ENCODE measurements at places on chromosomes 1 and 21.

DNA sequence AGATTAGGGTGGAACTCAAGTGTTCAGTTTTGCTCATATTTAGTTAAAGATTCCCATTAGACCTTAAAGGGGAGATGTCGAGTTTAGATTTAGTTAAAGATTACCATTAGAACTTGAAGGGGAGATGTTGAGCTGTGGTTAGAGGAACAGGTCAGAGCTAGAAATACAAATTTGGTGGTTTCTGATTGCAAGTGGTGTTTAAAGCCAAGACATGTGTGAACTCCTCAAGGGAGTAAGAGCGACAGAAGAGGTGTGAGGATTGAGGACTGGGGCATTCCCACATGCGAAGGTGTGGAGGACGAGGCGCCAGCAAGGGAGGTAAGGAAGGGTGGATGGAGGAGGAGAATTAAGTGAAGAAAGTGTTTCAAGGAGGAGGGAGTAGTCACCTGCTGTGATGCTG, 168.6 kb downstream of the IER5 start:
- DNase-seq: no peak

DNA sequence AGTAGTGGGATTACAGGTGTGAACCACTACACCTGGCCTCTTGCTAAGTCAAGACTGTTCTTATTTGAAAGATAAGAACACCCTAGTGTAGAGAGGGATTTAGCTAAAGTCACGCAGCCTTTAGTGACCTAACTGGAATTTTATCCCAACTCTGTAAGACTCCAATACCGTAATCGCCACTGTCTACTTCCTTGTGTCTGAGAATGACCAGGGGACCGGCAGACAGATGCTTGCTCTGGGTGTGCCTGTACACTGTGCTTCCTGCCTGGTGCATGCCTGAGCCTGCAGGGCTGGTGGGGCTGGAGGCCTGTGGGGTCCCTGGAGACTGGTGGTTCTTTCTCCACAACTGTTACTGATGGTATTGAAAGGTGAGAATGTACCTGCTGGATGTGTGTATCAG, 15.3 kb downstream of the MFSD2A start:
- no peak for DNase-seq

DNA sequence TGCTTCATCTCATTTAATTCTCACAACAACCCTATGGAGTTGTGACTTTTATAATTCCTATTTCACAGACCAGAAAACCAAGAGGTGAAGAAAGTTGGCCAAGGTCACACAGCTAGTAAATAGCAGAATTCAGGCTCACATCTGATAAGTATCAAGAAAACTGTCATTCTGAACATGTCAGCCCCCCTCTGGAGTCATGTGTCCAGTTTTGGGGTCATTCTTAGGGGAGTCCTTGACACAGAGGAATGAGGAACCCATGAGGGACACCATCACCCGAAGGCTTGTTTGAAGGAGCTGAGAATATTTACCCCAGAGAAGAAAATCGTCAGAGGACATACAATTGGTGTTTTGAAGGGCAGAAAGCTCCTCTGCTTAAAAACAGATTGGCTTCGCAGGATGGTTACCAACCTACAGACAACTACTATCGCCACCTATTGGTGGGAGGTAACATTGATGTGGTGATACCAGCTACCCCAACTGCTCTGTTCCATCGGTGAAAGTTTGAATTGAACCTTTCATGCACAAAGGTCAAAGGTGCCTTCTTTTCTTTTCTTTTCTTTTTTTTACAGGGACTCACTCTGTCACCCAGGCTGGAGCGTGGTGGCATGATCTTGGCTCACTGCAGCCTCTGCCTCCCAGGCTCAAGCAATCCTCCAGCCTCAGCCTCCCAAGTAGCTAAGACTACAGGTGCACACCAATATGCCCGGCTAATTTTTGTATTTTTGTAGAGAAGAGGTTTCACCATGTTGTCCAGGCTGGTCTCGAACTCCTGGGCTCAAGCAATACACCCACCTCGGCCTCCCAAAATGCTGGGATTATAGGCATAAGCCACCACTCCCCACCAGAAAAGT, 31.3 kb downstream of the NCMAP start:
- peak; percentile 63 for DNase-seq

- peak; percentile 43 for DNase-seq
Observed at GRCh38 chr1:197178998-197179397, 32.5 kb upstream of the ASPM start.

DNA sequence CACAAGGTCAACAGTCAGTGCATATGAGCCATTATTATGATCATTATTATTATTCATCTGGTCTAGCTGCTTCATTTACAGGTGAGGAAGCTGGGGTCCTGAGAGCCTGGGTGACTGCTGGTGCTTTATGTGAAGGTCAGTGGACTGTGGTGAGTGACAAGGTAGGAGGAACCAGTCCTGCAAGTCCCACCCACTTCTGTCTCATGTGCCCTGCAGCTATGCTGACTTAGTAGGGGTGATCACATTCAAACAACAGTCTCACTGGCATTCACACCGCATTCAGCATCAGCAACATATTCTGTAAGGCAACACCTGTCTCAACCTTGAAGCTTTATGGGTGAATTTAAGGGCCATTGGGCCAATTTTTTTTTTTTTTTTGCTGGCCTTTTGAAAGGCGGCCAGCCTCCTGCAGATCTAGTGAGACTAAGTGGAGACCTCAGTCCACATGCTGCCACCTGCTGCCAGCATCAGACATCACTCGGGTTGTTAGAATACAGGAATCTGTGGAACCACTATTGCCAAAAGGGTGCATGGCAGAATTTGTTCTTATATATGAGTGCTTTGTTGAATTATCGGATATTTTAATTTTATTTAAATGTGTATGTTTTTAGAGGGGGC, 59.9 kb upstream of the CACNA1E start:
- DNase-seq: peak; percentile 29

DNA sequence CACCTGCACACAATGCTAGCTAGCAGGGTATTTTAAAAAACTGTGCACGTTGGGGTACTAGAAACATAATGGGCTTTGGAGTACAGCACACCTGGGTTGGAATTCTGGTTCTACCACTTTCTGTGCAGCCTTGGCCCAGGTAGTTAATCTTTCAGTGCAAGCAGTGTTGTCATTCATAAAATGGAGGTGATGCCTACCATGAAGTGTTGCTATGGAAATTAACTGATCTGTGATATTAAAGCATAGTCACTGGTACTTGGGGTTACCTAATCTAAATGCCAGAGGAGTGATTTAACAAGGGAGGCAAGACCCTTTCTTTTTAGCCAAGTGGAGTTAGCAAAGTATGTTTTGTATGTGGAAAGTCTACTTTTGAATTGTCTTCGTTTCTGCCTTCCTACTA, 18.0 kb downstream of the ATP1B1 start:
- no peak for DNase-seq

DNA sequence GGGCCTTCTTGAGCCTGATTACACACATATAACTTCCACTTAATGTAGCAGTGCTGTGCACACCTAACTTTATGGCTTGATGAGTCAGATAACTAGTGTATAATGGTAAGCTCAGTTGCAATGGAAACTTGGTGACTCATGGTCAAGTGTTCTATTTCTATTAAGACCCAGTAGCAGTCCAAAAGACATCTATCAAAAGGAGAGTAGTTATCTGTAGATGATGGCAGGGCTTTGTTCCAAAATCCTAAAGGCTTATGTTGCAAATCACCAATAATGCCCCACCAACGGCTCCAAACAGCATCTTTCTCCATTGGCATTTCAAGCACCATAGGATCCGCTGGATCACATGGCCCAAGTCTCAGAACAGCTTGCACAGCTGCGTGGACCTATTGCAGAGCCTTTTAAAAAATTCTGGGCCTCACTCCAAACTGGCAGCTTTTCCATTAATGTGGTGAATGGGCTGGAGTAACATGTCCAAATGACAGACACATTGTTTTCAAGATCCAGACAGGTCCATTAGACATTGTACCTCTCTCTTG, 566.8 kb upstream of the USP24 start:
- no peak for DNase-seq

DNA sequence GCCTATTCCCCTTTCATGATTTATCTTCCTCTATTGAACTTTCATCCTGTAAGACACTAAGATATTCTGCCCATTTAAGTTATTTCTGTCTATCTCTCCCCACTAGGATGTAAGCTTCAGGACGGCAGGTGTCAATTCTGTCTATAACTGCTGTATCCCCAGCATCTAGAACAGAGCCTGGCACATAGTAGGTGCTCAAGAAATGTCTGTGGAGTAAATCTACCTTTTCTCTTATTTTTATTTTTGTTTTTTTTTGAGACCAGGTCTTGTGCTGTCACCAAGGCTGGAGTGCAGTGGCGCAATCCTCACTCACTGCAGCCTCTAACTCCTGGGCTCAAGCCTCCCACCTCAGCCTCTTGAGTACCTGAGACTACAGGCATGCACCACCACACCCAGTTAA, 5.6 kb downstream of the CD52 start:
- no peak for DNase-seq

DNA sequence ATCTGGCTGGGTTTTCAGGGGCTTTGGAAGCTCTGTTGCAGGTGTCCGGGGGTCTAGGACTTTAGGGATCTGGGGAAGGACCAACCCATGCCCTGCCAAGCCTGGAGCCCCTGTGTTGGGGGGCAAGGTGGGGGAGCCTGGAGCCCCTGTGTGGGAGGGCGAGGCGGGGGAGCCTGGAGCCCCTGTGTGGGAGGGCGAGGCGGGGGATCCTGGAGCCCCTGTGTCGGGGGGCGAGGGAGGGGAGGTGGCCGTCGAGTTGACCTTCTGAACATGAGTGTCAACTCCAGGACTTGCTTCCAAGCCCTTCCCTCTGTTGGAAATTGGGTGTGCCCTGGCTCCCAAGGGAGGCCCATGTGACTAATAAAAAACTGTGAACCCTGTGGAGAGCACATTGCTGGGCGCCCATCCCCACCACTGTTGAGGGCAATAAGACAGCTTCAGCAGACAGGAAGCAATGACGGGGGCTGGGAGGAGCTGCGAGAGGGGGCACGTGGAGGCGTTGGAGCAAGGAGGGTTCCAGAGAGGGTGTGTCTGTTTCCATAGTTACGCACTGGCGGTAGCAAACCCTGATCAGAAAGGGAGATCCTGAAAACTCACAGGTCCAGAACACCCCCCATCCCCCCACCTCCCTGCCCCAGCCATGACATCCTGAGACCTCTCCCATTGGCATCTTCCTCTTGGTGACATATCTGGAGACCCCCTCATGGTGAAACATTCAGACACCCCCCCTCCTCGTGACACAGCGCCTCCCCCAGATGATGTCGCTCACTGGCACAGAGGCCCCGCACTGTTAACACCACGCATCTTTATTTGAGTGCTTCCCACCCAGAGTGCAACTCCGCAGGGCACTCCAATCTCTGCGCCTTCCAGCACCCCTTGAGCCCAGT, 8.4 kb downstream of the MYBPH start:
- DNase-seq: no peak

DNA sequence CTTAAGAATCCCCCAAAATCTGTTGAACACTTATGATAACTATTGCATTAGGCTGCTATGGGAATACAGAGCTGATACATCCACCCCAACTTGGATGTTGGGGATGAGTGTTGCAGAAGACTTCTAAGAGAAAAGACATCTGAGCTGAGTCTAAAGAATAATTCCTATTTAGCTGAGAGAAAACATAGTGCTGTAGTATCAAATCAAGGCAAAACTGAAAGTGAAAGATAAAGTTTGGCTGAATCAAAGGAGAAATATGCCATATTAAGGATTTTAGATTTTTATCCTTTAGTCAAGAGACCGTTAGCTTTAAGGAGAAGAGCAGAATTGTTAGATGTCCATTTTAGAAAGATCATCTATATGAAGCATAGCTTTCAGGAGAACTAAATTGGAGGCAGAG, 726.9 kb upstream of the PTBP2 start:
- DNase-seq: no peak

GRCh38 chr21:38351176-38351959, 94.6 kb downstream of the KCNJ15 start:
- DNase-seq: no peak

DNA sequence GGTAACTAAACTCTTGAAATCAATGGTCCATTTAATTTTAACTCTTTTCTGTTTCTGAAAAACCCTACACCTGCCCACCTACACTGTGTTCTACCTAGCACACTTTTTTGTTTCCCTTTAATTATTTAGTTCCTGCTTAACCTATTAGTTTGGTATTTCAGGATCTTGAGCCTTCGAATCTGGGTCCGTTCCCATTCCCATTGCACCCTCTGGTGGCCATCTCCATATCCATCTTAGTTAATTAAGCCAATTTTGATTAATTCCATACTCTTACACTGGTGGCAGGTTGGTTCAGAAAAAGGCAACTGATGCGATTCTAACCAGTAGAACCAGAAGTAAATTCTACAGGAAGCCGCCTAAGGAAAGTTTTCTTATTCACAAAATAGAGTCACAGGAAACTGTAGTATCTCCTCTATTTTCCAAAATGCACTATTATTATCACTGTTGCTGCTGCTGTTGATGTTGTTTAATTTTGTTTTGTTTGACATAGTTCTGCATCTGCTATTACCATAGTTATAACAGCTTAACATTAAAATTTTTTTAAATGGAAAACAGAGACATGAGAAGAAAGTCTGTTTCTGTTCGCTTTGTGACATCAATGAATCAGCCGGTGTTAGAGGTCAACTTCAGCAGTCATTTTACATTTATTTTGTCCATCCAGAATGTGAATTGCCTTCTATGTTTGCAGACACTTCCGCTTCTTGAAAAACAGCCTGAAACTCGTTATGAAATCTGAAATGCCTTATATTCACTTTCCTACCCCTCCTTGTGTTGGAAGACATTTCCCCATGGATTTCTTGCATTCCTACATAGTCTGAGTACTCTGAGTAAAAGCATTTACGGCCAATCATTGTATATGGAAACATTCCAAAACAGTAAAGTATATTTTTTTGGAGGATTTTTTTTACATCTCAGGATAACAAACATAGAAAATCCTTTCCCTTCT, 115.5 kb upstream of the NCAM2 start:
- DNase-seq: peak; percentile 31

DNA sequence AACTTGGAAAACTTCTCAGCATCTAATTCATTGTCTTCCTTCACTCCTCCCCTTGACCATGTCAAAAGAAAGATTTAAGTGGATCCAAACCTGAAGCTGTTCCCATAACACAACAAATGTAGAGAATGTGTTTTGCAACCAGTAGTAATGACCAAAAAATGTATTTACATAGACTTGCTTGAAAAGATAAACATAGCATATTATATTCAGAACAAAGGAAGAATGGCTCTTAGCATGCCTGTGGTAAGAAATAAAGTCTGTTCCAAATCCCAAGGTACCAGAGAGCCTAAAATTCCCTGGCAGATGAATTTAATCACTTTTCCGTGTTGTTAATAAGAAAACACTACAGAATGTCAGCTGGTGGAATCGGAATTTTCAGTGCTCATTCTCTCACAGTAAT, 36.8 kb downstream of the FMO3 start:
- DNase-seq: no peak

DNA sequence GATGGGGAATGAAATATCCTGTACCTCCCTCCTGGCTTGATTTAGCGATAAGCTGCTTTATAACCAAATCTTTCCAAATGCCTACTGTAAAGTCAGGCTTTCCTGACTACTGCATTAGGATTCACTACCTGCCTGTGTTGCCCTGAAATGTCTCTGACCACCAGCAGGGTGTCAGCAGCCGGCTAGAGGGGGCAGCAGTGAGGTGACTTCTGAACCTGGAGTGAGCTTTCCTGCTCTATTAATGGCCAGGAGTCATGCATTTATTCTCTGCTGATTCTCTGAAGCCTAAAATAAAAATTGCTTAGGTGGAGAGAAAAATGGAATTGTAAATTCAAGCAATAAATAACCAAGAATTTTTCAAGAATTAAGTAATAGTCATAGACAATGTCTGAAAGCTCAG, 2.5 kb downstream of the BACE2 start:
- peak; percentile 5 for DNase-seq
